Amygdala (tissue), 56 donors: ENCODE measurements at places on chromosomes 11 and 22.

DNA sequence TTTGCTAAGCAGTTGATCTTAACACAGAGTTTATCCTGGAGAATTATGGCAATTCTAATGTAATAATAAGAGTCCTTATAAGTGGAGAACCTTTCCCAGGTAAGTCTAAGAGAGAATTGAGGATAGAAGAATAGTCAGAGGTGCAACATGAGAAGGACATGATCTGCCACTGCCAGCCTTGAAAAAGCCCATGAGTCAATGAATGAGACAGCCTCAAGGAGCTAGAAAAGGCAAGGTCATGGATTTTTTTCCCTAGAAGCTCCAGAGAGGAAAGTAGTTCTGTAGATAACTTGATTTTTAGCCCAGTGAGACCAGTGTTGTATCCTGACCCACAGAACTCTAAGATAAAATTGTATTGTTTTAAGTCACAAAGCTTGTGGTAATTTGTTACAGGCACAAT lies 16.9 kb downstream of the MS4A6A start:
- DNase-seq, result no peak

DNA sequence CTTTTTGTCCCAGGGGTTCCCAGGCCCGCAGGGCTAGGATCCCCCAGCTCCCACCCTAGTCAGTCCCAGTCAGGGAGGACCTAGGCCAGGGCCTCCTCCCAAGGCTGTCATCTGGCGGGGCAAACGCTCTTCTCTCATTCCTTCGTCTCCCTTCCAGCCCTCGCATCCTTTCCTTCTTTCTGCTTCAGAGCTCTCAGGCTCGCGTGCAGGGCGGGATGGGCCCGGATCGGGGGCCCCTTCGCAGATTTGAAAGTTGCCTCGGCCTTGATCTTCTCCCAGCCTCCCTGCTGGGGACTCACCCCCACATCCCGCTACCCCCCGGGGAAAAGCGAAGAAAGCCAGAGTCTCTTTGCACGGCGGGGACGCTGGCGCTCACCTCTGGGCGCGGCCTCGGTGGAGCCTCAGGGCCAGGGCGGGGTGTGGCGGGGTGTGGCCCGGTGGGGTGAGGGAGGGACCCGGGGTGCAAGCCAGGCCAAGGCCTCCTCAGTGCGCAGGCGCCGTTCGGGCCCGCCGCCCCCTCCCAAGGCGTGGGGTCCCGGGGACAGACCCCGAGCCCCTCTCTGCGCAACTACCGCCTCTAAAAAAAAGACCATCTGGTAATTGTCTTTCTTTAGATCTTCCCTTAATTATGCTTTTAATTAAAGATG lies 14.8 kb upstream of the PAX6 start:
- no peak for DNase-seq

DNA sequence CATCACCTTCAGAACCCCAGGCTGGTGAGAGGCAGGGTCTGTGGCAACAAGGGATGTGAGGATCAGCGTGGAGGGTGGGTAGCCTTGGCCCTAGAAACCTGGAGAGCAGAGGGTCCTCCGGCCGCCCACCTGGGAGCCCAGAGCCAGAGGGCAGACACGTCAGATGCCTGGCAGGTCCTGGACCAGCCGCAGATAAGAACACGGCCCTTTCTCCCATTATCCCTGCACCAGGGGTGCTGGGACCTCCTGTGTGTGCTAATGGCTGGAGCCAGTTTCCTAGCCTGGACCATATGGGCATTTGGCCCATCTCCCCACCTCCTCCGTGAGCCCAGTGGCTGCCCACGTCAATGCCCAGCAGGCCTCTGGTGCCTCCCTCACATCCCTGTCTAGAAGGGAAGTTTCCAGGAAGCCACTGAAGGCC lies 88.4 kb downstream of the MORC2 start:
- no peak for DNase-seq

GRCh38 chr11:108278546-108278945 lies 55.7 kb downstream of the ATM start:
- no peak for DNase-seq
